Osteocyte (in vitro differentiated cells): ENCODE measurements at places on chromosomes 16 and 17. TPM values are rescaled to one million over a fixed set of nuclear protein-coding genes. Genes with fewer than 3 reads are reported as not detected.

- H3K4me1 ChIP-seq, result peaks cover 2% of the 10 kb centered on the region
- H3K27me3 ChIP-seq, result peaks cover 8% of the 10 kb centered on the region
- DNase-seq, result no peak
- H3K4me3 ChIP-seq, result no peak overlapping the region
- no peak overlapping the region for H3K27ac ChIP-seq
- no peaks in the 10 kb centered on the region for H3K36me3 ChIP-seq
These were observed 100.7 kb downstream of the ABCA8 start for GRCh38 chr17:68854452-68854851.

- H3K27me3 ChIP-seq, result no peaks in the 10 kb centered on the region
- no peak overlapping the region for H3K4me3 ChIP-seq
- no peak for DNase-seq
- no peaks in the 10 kb centered on the region for H3K4me1 ChIP-seq
- no peak overlapping the region for H3K27ac ChIP-seq
These were observed 43.4 kb upstream of the ICAM2 start for GRCh38 chr17:64063766-64064224.

DNA sequence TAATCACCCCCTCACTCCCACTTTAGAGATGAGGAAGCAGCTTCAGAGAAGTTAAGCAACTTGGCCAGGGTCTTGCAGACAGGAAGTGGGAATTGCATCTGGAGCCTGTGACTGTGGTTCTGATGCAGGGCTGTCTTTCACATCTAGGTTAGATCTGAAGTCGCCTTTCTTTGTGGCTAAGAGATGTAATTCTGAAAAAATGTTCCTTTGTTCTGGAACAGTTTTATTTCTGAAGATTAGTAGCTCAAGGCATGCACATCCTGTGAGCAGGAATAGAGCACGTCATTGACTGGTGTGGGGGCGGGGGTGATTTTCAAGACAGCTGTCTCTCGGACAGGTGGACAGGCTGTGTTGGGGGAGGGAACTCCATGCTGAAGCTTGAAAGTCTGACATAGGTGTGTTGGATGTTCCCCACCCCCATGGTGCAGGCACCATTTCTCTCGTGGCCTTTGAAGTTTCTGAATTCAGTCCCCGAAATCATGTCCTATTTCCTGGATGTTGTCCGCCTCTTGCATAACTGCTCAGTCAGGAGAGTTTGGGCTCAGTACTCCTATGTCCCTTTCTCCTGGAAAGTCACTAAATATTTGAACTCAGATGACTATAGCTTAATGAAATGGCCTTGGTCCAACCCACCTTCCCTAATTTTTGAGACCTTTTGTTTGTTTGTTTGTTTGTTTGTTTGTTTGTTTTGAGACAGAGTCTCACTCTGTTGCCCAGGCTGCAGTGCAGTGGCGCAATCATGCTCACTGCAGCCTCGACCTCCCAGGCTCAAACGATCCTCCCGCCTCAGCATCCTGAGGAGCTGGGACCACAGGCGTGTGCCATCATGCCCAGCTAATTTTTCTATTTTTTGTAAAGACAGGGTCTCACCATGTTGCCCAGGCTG is 21.0 kb upstream of the HERPUD1 start:
- peaks cover 10% of the 10 kb centered on the region for H3K27me3 ChIP-seq
- no peak for DNase-seq
- H3K4me3 ChIP-seq, result no peak overlapping the region
- no peak overlapping the region for H3K27ac ChIP-seq
- peaks cover 35% of the 10 kb centered on the region for H3K4me1 ChIP-seq

The KCNAB3 gene
- total RNA-seq, result 2.6 and 3.7 TPM in 2 replicates

DNA sequence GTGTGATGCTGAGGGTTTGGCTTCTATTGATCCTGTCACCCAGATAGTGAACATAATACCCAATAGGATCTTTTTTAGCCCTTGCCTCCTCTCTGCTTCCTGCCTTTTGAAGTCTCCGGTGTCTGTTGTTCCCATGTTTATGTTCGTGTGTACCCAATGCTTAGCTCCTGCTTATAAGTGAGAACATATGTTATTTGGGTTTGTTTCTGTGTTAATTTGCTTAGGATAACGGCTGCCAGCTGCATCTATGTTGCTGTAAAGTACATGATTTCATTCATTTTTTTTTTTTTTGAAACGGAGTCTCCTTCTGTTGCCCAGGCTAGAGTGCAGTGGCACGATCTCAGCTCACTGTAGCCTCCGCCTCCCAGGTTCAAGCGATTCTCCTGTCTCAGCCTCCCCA is 23.0 kb downstream of the DUS2 start:
- no peak overlapping the region for H3K4me3 ChIP-seq
- H3K36me3 ChIP-seq, result peaks cover 3% of the 10 kb centered on the region
- H3K27ac ChIP-seq, result no peak overlapping the region
- no peak for DNase-seq
- H3K27me3 ChIP-seq, result no peaks in the 10 kb centered on the region

DNA sequence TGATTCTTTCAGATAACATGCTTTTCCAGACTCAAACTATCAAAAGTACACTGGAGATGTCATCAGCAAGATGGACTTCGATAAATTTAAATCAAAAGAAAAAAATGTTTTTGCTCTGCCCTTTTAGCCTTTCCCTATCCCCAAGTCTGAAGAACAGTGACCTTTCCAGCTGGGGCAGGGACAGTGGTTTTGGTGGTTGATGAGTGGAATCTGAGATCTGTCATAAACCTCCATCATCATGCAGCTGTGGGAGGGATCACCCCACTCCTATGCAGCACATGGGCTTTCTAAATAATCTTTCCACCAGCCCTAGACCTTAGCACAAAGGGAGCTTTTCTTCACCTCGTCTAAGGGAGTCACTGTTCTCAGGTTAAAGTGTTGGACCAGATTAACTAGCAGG is 869.5 kb upstream of the SOX9 start:
- no peak overlapping the region for H3K27ac ChIP-seq
- DNase-seq, result no peak
- H3K4me1 ChIP-seq, result no peaks in the 10 kb centered on the region
- no peaks in the 10 kb centered on the region for H3K27me3 ChIP-seq
- H3K36me3 ChIP-seq, result no peaks in the 10 kb centered on the region

- H3K4me1 ChIP-seq, result peaks cover 14% of the 10 kb centered on the region
- no peaks in the 10 kb centered on the region for H3K27me3 ChIP-seq
- DNase-seq, result no peak
- no peak overlapping the region for H3K4me3 ChIP-seq
- H3K27ac ChIP-seq, result no peak overlapping the region
These were observed 4.9 kb downstream of the CCP110 start for GRCh38 chr16:19528666-19529065.

GRCh38 chr17:34579017-34579946 is at the start of gene TMEM132E:
TSS of gene TMEM132E (plus strand) at chr17:34579582. CDS start at chr17:34581077, 1,495 bp downstream.
- peaks cover 67% of the 10 kb centered on the region for H3K27me3 ChIP-seq
- DNase-seq, result no peak
- H3K27ac ChIP-seq, result no peak within 1 kb of the TSS
- peaks cover 16% of the 10 kb centered on the region for H3K4me1 ChIP-seq
- H3K4me3 ChIP-seq, result peak within 1 kb of the TSS; percentile 79
- no peaks in the 10 kb centered on the region for H3K36me3 ChIP-seq

The GRB7 gene
- total RNA-seq, result 0.94 and 1.2 TPM in 2 replicates

The HS3ST4 gene
- not detected in 2 replicates for total RNA-seq

The TEKT1 gene
- not detected in 2 replicates for total RNA-seq

The C16orf89 gene
- total RNA-seq, result not detected in 2 replicates

DNA sequence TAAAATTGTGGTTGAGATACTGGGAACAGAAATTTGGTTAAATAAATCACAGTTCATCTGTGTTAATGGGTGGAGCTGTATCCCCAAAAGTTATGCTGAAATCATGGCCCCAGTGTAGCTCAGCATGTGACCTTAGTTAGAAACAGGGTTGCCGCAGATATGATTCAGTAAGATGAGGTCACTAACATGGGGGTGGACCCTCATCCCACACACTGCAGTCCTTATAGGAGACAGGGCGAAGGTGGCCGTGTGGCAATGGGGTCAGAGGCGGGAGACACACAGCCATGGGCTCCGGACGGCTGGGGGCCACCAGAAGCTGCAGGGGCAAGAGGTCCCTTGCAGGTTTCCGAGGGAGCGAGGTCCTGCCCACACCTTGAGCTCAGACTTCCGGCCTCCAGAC is 10.7 kb downstream of the GALNS start:
- H3K27ac ChIP-seq, result no peak overlapping the region
- no peaks in the 10 kb centered on the region for H3K36me3 ChIP-seq
- H3K4me1 ChIP-seq, result no peaks in the 10 kb centered on the region
- no peak for DNase-seq

DNA sequence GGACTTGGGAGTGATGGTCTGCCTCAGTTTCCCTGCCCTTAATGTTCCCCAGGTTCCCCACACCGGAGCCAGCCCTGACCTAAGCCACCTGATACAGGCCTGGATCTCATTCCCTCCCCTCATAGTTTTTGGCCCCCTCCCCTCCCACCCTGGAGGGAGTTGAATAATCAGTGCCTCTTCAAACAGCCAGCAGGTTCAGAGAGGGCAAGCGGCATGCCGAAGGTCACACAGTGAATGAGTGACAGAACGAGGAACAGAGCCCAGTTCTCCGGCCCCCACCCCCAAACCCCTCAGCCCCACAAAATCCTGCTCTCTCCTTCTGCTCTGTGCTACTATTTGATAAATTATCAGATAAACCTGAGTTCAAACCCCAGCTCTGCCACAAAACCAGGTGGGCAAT is 31.2 kb downstream of the BEAN1 start:
- H3K4me1 ChIP-seq, result no peaks in the 10 kb centered on the region
- no peak for DNase-seq
- no peak overlapping the region for H3K27ac ChIP-seq
- no peak overlapping the region for H3K4me3 ChIP-seq
- H3K27me3 ChIP-seq, result peaks cover 51% of the 10 kb centered on the region

GRCh38 chr16:12459391-12460063 is 344.2 kb downstream of the CPPED1 start:
- H3K27ac ChIP-seq, result no peak overlapping the region
- DNase-seq, result no peak
- H3K36me3 ChIP-seq, result no peaks in the 10 kb centered on the region
- H3K27me3 ChIP-seq, result no peaks in the 10 kb centered on the region
- H3K4me3 ChIP-seq, result no peak overlapping the region

GRCh38 chr16:86157616-86158247 is 258.8 kb downstream of the IRF8 start:
- no peaks in the 10 kb centered on the region for H3K4me1 ChIP-seq
- H3K36me3 ChIP-seq, result no peaks in the 10 kb centered on the region
- H3K27ac ChIP-seq, result no peak overlapping the region
- no peak for DNase-seq

DNA sequence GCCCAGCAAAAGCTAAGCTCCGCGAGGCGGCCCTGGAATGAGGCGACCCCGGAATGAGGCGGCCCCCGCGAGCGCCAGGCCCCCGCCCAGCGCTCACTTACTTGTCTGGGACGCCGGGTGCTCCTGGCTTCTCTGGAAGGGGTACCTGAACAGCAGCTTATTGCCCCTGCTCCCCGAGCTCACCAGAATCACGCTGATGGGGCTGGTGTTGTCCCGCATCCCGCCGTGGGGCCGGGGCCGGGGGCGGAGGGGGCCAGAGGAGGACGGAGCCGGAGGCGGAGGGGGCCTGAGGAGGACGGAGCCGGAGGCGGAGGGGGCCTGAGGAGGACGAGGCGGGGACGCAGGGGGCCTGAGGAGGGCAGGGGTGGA is 440 bp downstream of the NPRL3 start:
- no peak for DNase-seq
- peaks cover 34% of the 10 kb centered on the region for H3K4me1 ChIP-seq
- peaks cover 2% of the 10 kb centered on the region for H3K36me3 ChIP-seq
- H3K27me3 ChIP-seq, result no peaks in the 10 kb centered on the region
- peak overlapping the region; percentile 78 for H3K4me3 ChIP-seq
- peak overlapping the region; percentile 61 for H3K27ac ChIP-seq

DNA sequence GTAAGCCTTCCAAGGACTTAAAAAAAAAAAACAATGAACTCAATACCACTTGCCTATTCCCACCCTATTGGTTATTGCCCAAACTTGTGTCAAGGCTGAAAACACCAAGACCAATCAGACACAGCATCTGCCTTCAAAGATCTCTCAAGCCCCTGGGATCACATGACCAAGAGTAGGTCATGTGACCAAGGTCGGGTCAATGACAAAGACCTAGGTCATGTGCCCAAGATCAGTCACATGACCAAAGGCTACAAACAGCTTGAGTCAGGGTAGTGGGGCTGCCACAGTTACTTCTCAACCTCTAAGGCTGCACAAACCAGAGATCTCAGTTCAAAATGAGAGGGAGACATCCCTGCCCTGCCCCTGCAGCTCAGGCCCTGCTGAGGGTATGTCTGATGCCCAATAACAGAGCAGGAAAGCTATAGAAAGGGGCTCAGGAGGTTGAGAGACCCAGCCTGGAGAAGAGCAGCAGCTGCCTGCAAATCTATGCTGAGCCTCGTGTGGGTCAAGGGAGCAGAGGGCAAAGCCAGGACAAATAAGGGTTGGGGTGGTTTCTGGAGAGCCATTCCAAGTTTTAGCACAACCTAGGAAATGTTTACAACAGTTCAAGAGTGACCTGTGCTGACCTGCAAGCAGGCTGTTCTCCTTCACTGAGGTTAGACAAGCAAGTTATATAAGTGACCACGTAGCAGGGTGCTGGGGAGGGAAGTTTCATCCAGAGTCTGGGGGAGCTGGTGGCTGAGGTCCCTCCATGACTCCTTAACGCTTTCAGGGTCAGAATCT is 48.8 kb downstream of the PIMREG start:
- H3K27me3 ChIP-seq, result peaks cover 14% of the 10 kb centered on the region
- no peak for DNase-seq
- H3K4me1 ChIP-seq, result no peaks in the 10 kb centered on the region
- H3K4me3 ChIP-seq, result no peak overlapping the region
- no peak overlapping the region for H3K27ac ChIP-seq

GRCh38 chr17:57940653-57941329 is 14.4 kb downstream of the CUEDC1 start:
- H3K27me3 ChIP-seq, result no peaks in the 10 kb centered on the region
- DNase-seq, result no peak
- peaks cover 51% of the 10 kb centered on the region for H3K4me1 ChIP-seq
- no peak overlapping the region for H3K4me3 ChIP-seq
- no peak overlapping the region for H3K27ac ChIP-seq

DNA sequence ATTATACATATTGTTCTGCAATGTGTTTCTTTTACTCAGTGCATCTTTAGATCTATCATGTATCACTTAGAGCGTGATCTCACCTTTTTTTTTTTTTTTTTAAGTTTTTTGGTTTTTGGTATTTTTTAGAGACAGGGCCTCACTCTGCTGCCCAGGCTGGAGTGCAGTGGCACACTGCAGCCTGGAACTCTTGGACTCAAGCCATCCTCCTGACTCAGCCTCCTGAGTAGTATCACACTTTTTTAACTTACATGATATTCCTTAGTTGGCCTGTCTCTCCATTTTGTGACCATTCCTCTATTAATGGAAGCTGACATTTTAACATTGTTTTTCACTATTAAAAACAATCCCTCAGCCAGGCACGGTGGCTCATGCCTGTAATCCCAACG is 4.7 kb upstream of the MPO start:
- no peak for DNase-seq
- peaks cover 6% of the 10 kb centered on the region for H3K27me3 ChIP-seq
- H3K4me1 ChIP-seq, result peaks cover 2% of the 10 kb centered on the region
- no peaks in the 10 kb centered on the region for H3K36me3 ChIP-seq
- H3K27ac ChIP-seq, result no peak overlapping the region

The ETV4 gene
- 5.9 and 6.5 TPM in 2 replicates for total RNA-seq
